ENCODE measurements at places on chromosomes 4 and X. TPM values are rescaled to one million over a fixed set of nuclear protein-coding genes. Genes with fewer than 3 reads are reported as not detected.

The ENPEP gene
- 0.26 TPM for total RNA-seq

The STK26 gene
- total RNA-seq: 36.2 TPM

The MAGEE2 gene
- not detected for total RNA-seq

The RHOXF2 gene
- total RNA-seq: not detected

The TMEM271 gene
- total RNA-seq: not detected

The GAGE12D gene
- total RNA-seq: not detected

The BMPR1B gene
- total RNA-seq: 0.54 TPM

The SMPX gene
- total RNA-seq: not detected

The MXRA5 gene
- total RNA-seq: 135 TPM

The PNMA3 gene
- 0.11 TPM for total RNA-seq

The RTL3 gene
- total RNA-seq: 1.6 TPM

Data from articular chondrocyte of knee joint (primary cell).